GDM1 (cell line): ENCODE measurements at places on chromosomes 3 and 15.

- DNase-seq, result no peak
Observed at GRCh38 chr15:78050826-78051225, 26.7 kb downstream of the TBC1D2B start.

DNA sequence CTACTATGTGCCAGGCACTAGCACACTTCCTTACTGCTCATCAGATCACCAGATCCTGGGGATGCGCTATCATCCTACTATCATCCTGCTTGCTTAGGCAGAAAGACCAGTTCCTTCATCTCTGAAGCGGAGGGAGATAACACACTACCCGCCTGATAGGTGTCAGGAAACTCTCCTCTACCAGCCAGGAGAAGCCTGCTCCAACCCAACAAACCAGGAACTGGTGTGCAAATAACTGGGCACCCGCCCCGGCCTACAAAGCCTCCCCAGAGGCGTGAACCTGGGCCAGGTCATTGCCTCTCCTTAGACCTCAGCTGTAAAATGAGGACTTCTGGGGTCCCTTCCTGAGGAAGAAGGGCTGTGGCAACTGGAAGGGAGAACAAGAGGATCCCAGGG lies 61.5 kb downstream of the HOMER2 start:
- no peak for DNase-seq

DNA sequence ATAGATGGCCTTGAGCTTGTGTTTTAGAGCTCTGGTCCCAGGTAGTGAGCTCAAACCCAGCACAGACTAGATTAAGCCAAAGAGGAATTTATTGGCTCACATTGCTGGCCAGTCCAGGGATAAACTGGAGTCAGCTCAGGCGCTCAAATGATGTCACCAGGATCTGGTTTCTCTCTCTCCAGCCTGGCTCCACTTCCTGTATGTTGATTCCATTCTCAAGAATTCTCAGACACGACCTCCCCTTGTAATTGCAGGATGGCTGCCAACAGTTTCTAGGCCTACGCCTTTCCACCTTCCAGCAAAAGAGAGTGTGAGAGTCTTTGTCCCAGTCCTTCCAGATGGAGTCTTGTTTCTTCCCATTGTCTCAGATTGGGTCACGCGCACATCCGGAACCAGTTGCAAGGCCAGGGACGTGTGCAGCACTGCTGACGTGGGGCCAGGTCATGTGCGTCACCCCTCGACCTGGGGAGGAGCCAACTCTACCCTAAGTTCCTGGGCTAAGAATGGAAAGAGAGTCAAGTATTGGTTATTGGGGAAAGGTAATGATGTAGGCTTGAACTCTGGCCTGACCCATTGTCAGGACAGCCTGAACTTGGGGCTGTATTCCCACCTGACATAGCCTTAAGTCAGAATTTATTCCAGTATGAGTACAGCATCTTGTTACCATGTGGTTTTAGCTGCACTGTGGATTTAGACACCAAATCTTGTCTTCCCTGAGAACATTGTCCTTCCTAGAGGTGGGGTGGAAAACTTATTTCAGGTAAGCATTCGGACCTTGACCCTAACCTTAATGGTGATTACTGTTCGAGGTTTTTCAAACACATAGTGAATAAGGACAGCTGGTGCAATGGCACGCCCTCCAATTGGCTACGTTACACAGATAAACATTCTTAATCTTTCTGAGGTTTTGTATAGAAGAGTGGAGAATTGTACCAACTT lies 31.6 kb downstream of the CACNA1D start:
- DNase-seq, result no peak

DNA sequence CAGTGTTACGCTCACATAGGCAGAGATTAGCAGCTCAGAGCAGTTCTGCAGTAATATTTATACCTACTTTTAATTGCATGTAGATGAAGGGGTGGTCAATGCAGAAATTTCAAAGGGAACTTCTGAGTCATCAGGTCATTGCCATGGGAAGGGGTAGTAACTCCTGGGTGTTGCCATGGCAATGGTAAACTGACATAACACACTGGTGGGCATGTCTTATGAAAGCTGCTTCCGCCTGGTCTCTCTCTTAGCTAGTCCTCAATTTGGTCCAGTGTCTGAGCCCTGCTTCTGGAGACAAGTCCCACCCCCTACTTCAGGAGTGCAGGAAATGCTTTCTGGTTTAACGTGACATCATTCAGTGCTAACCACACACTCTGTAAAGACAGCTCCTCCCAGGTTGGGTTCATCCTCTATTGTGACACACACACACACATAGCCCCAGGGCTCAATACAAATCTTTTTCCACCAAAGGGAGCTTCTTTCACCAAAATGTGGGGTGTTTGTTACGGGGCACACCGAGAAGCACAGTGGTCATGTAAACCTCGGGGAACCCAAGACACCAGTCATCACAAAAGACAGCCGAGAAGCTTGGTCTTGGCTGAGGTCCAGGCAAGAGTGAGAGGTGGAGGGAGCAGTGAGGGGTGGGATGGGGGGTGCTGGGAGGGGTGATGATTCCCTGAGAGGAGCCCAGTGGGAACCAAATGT lies 74.5 kb downstream of the TLE3 start:
- no peak for DNase-seq

DNA sequence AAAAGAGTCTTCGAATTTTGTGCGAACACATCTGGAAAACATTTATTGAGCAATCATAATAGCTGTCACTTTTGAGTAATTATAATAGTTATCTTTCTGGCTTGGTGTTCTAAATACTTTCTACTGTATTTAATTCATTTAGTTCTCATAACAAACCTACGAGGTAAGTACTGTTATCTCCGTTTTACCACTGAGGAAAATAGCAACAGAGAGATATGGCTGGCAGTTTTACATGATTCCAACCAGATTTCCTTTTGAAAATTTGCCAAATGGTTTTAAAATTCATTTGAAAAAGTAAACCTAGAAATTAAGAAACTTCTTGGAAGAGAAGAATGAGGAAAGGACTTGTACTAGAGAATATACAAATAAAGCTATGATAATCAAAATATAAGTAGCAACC lies 37.3 kb upstream of the MGA start:
- no peak for DNase-seq
